ENCODE measurements at places on chromosomes 4 and X.

- no peak for DNase-seq
These were observed 221.6 kb downstream of the DCLK2 start for GRCh38 chr4:150299816-150300215.

- DNase-seq: peak; percentile 83
These were observed 59.3 kb downstream of the MAML3 start for GRCh38 chr4:140094438-140095420.

DNA sequence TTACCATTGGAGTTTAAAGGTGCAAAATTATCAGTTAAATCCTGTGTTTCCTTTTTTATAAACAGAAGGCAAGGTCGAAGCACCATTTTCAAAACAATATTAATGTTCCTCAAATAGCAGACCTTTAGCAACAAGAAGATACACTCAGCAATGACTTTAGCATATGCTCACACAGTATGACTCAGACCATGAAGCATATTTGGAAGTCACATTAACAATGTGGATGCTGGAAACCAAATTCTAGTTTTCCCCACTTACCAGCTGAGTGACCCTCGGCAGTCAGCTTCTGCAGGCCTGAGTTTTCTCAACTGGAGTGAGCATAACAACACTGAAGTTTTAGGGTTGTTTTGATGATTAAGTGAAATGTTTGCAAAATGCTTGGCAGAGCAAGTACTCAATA, 130.5 kb downstream of the ANK2 start:
- DNase-seq: no peak

DNA sequence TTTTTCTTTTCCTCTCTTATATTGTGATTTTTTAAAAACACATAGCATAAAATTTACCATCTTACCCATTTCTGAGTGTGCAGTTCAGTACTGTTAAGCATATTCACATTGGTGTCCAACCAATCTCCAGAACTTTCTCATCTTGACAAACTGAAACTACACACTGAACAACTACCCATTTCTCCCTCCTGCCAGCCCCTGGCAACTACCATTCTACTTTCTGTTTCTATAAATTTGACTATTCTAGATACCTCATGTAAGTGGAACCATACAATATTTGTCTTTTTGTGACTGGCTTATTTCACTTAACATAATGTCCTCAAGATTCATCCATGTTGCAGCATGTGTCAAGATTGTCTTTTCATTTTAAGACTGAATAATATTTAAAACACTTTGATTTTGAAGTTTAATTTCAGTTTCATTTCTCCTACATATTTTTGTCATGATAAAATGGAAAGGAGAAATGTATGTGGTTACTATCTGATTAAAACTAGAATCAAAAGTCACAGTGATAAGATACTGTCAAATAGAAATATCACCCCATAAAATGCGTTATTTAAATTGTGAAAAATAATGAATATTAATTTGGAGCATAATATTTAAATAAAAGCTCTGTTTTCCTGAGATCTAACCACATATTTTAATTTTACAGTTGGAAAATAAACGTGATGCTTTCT, 122.8 kb downstream of the DIPK2B start:
- no peak for DNase-seq

GRCh38 chr4:165785337-165785736, 87.7 kb upstream of the TLL1 start:
- DNase-seq: no peak
